ENCODE measurements at places on chromosomes 2 and 18.

DNA sequence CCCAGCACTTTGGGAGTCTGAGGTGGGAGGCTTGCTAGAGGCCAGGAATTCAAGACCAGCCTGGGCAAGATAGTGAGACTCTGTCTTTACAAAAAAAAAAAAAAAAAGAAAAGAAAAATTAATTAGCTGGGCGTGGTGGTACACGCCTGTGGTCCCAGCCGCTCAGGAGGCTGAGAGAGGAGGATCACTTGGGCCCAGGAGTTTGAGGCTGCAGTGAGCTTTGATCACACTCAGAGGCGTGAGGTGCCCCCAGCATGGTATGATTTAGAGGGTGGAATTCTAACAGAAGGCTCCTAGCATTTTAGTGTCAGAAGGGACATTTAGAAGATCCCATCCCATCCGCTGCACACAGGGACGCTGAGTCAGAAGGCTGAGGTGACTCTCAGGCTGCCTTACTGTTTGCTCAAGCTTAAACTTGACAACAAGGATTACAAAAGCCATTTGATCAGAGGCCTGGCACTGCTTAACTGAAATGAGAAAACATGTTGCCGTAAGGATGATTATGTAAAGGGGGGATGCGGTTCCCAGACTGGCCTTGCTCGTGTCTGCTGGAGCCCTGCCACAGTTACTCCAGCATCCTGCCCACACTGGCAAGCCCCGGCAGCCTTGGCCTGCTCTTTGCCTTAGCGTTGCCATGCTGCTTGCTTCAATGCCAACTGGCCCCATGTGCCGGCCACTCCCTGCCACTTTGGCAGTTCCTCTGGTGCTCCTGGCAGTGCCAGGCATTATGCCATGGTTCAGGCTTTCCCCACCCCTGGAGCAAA lies 45.6 kb upstream of the SLC1A4 start:
- no peak for DNase-seq

GRCh38 chr18:5704847-5705246 lies 161.1 kb upstream of the EPB41L3 start:
- no peak for DNase-seq

- no peak for DNase-seq
These were observed 4.6 kb downstream of the MBP start for GRCh38 chr18:77127769-77128671.

DNA sequence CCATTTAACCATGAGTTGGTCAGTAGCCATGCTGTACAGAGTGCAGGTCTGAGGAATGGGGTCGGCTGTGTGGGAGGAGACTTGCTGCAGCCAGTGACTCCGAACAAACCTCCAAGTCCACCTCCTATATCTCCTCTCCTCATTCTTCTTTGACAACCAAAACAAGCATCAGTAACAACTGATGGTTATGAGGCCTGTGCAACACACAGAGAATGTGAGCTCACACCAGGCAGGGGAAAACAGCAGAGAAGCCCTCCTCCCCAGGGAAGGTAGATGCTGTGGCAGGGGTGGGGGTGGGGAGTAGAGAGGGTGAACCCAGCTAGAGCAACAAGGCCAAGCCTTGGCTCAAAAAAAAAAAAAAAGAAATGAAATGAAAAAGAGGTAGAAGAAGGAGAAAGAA lies 12.3 kb upstream of the CNGA3 start:
- no peak for DNase-seq

GRCh38 chr2:216243026-216243425 lies 129.3 kb downstream of the MARCHF4 start:
- no peak for DNase-seq

Measured in stimulated activated CD4-positive, alpha-beta T cell treated with anti-CD3 and anti-CD28 coated beads, TNF-alpha, amount 100 ng/mL, for 1 hour (primary cell).